ENCODE measurements at places on chromosomes 11 and 22.

DNA sequence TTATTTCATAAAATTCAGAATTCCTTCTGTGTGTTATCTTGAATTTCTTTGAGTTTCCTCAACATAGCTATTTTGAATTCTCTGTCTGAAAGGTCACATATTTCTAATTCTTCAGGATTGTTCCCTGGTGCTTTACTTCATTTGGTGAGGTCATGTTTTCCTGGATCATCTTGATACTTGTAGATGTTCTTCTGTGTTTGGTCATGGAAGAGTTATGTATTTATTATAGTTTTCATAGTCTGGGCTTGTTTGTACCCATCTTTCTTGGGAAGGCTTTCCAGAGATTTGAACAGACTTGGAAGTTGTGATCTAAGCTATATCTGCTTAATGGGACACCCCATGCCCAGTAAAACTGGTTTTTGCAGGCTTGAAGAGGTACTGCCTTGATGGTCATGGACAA is 149.6 kb downstream of the METTL15 start:
- no peak for DNase-seq

DNA sequence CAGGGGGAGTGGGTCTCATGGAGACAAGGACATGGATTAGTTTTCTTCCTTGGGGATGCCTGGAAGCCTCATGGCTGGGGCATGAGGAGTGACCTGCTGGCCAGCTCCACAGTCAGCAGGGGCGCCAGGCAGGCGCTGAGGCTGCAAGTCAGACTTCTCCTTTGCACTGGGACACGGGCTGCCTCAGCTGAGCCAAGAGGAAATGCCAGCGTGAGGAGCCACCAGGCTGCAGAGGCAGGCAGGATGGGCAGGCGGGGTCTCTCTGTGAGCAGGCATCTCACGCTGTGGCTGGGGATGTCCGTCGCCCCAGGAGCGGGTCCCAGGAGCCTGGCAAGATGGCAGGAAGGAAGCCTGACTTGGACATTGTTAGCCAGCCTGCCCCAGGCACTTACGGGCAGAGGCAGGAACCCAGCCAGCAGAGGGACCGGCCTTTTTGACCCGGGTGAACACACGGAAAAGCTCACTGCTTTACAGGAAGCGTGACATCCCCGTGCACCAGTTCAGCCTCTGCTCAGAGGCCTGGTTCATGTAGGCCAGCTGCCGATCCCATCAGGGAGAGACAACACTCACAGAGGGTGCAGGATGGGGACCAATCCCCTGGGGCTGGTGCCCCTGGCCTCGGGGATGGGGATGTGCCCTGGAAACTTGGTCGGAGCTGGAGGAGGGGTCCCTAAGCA is 10.2 kb downstream of the GNB1L start:
- no peak for DNase-seq

- no peak for DNase-seq
Observed at GRCh38 chr22:46026899-46027210, 49.9 kb upstream of the WNT7B start.

- no peak for DNase-seq
Observed at GRCh38 chr11:98549571-98549970, 471.2 kb upstream of the CNTN5 start.

DNA sequence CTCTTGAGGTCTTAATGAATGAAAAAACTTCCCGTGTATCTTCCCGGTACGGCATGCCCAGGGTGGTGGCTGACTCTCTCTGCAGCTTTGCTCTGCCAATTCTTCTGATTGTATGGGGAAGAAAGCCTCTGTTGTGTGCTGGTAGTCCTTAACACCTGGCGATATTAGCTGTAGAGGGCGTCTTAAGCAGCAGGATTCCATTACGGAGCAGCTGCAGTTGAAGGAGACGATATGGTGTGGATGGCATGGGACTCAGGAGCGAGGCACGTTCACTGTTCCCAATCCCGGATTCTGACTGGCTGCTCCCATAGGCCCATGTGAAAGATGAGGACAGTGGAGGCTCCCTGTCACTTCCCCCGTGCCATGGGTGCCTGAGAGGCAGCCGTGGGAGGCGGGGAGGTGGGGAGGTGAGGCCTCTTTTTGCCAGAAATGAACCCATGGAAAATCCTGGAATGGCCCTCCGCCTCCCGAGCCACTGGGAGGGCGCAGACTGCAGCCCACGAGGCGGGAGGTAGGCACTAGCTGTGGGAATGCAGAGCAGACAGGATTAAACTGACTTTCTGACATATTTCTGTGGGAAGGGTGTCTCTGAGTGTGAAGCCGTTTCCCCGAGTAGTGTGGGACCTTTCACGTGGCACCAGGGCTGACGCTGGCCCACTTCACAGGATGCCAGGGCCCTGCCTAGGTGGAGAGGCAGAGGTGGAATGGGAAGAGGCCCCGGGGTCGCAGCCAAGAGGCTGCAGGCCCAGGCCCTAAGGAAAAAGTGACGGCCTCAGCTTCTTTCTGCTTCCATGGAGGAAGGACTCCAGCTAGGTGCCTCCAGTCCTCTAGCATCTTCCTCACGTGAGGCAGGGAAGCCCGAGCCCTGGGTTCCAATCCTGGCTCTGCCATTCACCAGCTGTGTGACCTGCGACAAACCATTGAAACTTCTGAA is 121.4 kb upstream of the CD82 start:
- no peak for DNase-seq

- no peak for DNase-seq
Observed at GRCh38 chr11:100719362-100719761, 32.3 kb downstream of the ARHGAP42 start.

DNA sequence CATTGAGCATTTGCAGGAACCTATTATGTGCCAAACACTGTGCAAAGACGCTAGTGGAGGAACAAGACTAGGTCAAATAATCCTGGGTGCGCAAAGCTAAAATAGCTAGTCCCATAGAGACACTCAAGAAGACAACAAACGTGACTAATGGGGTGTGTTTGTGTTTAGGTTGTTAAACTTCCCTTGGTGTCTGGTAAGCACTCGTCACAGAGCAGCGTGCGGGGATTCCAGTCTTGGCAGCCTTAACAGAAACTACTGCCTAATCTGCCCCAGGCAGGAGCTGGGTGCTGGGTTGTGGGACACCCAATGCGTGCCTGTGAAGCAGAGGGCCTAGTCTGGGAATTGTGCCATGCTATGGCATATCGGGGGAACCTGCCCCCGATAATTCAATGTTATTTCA is 10.8 kb upstream of the CALCB start:
- DNase-seq: no peak

GRCh38 chr11:94302776-94303175 is 1.6 kb upstream of the IZUMO1R start:
- DNase-seq: no peak

DNA sequence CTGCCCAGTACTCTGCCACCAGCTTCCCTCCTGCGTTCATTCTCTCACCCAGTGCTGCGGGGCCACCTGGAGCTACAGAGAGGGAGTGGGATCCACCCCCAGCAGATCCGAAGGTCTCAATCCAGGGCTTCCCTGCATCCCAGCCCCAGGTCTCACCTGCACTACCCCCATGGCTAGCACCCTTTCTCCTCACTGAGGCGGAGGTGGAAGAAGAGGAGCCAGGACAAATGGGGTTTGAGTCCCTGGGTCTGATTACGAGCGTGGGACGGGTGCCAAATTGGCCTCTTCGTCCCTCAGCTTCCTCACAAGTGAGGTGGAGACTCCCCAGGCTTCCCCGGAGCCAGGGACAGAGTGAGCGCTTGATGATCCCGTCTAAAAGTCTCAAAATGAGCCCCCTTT is 64.2 kb downstream of the NFAM1 start:
- DNase-seq: no peak

DNA sequence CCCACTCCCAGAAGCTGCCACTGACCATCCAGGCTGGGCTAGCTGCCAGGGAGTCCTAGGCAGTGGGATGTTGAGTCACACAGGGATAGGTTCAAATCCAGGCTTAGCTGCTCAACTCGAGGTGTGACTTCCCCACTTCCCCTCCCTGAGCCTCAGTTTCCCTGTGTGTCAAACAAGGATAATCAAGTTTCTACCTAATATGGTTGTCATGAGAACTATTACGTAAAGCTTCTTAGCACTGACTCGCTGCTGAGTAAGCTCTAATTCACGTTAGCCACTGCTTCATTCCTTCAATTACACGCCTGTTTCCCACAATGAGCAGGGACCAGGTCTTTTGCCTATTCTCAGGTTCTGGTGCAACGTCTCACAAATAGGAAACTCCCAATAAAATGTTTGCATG is 67.7 kb downstream of the SEZ6L start:
- DNase-seq: no peak

DNA sequence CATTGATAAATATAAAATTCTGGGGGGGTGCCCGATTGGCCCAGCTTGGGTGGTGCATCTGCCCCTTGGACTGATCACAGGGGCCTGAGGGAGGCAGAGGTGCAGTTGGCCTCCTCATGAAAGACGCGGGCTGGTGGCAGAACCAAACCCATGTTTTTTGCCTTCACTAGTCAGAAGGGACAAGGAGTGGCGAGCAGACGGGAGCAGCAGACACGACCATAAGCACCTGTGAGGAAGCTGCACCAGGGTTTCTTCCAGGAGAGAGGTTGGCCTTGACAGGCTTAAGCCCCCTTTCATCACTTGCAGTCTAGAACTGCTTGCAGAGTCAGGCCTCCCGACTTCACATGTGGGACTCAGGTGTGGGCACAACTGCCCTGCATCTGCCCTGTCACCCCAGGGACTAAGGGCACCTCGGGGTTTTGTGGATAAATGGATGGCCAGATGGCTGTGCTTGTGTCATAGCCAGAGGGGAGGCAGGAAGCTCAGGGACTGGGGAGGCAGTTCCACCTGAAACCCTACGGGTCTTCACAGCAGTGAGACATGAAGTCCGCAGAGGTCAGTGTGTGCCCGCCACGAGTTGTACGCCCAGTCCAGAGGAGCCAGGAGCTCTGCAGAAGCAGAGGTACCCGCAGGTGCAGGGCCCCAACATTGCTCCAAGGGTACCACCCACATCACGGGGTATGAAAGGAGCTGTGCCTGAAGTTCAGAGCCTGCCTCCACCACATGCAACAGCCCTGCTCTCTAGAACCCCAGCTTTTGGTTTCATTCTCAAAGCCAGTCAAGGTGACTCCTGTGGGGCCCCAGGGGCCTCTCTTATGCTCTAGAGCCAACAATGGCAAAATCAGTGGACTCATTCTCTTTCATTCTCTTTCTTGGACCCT is 18.2 kb upstream of the SYT13 start:
- DNase-seq: no peak

- no peak for DNase-seq
Observed at GRCh38 chr11:85263328-85263727, 363.8 kb downstream of the DLG2 start.

GRCh38 chr22:44211946-44212930 is 31.5 kb downstream of the PARVG start:
- no peak for DNase-seq

DNA sequence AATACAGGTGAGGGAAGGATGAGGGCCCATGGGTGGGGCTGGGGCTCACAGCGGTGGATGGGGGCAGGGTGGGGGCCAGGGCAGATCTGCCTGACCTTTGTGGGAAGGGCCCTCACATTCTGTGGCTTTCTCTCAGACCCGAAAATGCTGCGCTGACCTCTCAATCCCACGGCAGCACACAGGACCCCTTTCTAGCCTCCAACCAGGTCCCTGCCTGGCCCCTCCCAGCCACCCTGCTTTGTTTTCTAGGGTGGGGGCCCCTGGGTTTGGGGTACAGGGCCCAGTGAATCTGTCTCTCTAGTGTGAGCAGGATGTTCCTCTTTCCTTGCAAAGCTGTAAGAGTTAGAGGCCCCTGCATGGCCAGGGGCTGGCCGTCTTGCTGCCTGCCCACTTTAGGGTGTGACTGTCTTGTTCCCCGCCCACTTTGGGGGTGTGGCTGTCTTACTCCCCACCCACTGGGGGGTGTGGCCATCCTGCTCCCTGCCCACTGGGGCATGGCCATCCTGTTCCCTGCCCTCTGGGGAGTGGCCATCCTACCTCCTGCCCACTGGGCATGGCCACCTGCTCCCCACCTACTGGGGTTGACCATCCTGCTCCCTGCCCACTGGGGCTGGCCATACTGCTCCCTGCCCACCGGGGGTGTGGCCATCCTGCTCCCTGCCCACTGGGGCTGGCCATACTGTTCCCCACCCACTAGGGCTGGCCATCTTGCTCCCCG is 11.5 kb downstream of the PARVG start:
- DNase-seq: peak; percentile 7

GRCh38 chr11:123448823-123449222 is 18.8 kb downstream of the GRAMD1B start:
- no peak for DNase-seq

DNA sequence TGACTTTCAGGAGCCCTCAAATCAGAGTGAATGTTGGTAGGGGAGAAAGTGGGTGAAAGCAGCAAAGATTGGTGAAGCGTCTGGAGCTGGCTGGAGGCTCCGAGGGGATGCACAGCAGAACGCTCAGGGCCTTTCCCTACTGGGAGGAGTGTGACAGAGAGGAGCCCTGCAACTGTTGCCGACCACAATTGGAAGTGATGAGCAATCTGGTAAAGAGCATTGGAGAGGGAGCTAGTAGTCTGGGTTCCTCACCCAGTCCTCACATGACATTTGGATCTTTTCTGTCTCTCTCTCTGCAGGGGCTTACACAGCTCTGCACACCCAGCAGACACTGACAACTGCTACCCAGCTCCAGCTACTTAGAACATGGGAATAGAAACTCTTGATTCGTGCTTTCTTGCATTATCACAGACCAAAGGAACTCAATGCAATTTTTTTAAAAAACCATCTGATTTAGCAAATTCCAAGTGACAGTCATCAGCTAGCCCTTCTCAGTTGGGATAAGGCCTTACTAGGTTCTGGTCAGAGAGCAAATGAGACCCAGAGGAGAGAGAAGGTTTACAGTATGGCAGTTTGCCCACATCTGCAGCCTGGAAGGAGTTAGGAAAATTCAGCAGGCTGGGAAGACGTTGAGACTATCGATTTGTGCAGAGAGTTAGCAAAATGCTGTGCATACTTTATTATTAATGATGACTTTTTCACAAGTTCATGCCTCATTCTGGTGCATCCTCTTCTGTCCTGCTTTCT is 278.0 kb upstream of the PLET1 start:
- DNase-seq: no peak

GRCh38 chr11:121696177-121696871 is 243.6 kb upstream of the SORL1-AS1 start:
- no peak for DNase-seq

DNA sequence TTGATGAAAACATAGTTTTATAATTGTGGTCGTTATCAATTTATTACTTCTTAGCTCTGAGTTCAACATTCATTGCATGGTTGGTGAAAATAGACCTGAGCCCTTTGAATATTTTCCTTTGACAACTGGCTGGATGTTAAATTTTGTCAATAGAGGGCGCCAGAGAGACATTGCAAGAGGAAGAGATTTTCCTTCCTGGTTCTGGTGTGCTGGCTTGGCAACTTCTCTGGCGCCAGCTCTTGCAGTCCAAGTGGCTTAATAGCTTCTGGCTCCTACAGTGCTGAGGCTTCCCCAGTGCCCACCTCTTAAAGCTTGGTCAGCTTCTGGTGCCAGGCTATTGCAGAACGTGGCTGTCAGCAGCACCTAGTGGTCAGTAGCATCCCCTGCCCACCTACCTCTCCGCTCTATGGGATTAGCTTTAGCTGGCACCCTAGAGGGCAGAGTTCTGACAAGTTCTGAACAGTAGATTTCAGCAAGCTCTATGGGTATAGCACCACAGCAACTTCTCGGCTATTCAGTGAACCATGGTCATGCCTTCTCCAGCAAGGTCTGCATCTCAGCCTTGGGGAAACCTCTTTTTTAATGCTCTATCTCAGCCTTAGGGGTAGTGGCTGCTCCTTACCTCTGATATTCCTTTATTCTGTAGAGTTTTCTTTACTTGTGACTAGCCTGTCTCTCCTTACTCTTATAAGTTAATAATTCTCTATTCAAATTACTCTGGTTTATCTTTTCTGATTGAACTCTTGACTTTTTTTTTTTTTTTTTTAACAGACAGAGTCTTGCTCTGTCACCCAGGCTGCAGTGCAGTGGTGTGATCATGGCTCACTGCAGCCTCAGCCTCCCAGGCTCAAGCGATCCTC is 59.4 kb downstream of the ACER3 start:
- DNase-seq: no peak
